Iris pigment epithelial cell (primary cell): ENCODE measurements at places on chromosomes 6 and 20.

DNA sequence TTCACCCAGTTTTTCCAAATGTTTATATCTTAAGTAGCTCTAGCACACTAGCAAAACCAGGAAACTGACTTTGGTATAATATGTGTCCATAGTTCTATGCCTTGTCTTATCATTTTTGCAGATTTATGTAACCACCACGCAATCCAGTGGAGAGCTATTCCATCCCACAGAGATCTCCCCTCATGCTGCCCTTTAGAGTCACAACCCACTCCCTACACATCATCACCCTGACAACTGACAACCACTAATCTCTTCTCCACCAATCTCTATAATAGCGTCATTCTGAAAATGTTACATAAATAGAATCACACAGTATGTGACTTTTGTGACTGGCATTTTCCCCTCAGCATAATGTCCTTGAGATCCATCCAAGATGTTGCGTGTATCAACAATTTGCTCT lies 29.1 kb downstream of the HLA-DRB5 start:
- no peak for DNase-seq

GRCh38 chr20:60581606-60582115 lies 623.4 kb downstream of the CDH26 start:
- no peak for DNase-seq

- DNase-seq = no peak
These were observed 49.2 kb upstream of the TBC1D32 start for GRCh38 chr6:121383478-121383877.

- DNase-seq = no peak
These were observed 1.3 kb downstream of the GDAP1L1 start for GRCh38 chr20:44248410-44248759.

GRCh38 chr6:170266061-170266825 lies 24.6 kb downstream of the DLL1 start:
- DNase-seq = no peak

DNA sequence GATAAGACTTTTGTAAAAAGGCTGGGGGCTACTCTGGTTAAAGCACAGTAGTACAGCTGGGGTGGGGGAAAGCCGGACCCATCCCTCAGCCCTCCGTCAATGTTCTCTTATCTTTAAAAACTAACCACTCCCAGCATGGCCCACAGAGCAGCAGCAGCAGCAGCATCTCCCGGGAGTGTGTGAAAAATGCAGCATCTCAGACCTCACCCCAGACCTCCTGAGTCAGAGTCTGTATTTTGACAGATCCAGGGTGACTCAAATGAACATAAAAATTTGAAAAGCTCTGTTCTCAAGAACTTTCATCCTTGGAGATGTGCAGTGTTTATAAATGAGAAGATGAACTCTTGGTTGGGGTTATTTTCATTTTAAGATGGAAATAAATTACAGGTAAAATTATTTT lies 277.7 kb upstream of the ECI2 start:
- peak; percentile 64 for DNase-seq

- peak; percentile 22 for DNase-seq
These were observed 9.1 kb upstream of the MAP1LC3A start for GRCh38 chr20:34549291-34549928.

DNA sequence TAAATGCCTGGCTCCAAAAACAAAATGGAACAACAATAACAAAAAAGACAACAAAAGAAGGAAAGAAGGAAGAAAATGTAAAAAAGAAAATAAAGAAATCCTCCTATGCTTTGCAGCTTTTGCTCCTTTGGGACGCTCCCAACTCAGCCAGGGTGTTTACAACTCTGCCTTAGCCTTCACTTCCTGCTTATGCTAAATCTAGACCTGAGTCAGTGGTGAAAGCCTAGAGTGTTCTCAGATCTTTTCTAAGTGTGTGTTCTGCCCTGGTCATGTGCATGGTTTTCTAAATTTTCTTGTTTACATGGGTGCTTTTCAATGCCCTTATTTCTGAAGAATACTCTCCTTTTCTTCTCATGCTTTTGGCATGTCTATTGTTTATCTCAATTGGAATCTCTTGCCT lies 19.5 kb upstream of the GRM1 start:
- no peak for DNase-seq

DNA sequence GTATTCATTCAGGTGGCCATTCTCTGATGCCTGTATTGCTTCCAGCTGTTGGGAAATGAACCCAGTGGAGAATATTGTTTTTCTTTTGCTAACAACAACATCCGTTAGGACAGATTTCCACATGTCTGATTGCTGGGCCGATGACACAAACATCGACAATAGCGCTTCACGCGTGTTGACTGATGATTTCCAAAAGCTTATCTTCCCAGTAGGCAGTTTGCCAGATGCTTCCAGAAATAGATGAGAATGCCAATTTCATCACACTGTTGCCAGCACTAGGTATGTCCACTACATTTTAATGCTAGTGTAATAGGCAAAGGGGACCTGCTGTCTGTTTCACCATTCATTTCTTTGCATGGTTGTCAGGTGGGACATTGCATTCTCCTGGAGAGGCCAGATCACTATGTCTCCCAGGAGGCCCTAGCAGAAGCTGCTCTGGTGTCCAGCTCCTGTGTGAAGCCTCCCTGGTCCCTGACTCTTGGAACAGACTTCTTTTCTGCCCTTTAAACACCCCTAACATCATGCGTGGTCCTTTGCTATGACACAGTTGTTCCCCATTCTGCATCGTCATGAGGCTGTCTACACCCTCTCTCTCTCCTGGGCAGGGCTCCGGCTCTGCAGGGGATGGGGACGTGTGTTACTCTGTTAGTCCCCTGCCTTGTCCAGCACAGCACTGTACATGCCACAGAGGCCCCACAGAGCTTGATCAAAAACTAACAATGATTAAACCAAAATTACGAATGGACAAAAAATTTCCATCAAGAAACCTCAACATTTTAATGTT lies 181.6 kb downstream of the CDH26 start:
- DNase-seq = peak; percentile 3

GRCh38 chr6:67639161-67639560 lies 995.9 kb upstream of the ADGRB3 start:
- peak; percentile 70 for DNase-seq

DNA sequence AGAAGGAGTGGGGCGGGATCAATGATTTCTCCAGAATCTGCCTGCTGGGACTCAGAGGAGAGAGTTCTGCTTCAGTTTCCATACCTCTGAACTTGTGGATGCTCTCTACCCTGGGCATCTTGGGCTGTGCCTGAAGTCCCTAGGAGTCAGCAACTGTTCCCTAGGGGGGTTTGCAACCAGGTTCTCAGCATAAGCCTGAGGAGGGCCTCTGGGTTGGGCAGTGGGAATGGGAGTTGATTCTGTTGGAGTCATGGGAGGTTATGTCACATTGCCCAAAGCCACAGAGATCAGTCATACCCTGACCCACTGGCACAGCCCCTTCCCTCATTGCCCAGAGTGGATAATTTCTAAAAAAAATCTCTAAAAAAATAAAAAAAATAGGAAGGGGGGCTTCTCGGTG lies 47.4 kb downstream of the MOCS1 start:
- no peak for DNase-seq

- DNase-seq = no peak
These were observed 228.1 kb upstream of the RAB32 start for GRCh38 chr6:146315381-146316174.

GRCh38 chr6:43916924-43917877 lies 147.2 kb downstream of the VEGFA start:
- DNase-seq = peak; percentile 78

DNA sequence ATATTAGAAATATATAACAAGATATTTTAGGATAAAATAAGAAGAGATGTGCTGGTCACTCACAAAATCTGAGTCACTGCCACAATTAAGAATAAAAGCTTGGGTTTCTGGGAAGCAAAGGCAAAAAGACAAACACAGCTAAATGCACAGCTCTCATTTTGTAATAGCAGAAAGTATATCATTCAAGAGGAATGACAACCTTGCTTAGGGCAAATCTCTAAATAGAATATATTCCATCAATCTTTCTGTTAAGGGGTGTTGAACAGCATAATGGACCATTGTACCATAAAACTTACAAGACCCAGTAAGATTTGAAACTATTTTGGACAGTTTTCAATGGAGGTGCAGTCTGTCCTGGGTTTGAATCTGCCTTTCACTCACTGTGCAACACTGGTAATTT lies 464.9 kb upstream of the SOX4 start:
- no peak for DNase-seq

- DNase-seq = no peak
These were observed 25.0 kb downstream of the NDUFAF5 start for GRCh38 chr20:13809855-13810254.

DNA sequence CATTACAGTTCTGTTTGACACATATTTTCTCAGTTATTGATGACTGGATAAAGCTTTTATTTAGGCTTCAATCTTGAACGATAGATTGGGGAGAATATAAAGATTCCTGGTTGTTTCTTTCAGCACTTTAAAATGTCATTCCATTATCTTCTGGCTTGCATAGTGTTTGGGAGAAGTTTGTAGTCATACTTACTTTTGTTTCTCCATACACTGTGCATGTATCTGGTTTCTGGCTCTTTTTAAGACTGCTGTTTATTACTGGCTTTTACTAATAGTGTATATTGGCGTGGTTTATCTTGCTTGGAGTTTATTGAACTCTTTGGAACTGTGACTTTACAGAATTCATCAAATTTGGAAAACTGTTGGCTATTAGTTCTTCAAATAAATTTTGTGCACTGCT lies 49.2 kb downstream of the RGS17 start:
- DNase-seq = no peak

- DNase-seq = no peak
These were observed 8.4 kb downstream of the SOX4 start for GRCh38 chr6:21601932-21602390.

DNA sequence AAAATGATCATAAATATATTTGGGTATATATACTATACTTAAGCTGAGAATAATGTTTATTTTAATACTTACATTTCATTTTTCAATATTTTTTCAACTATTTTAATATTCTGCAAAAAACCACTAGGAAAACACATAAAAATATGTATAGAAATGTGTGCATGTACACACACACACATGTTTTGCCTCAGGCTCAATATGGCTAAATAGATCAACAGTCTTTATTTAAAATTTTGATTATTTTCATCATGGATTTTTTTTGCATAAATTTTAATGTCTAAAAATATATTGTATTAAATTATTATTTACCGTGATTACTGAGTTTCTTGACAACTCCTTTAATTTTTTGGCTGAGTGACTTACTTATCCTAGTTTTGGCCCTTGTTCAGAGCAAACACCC lies 846.5 kb downstream of the DHX35 start:
- no peak for DNase-seq

GRCh38 chr6:31723245-31723979 lies at the start of gene MPIG6B:
Gene MPIG6B, plus strand, starts transcription at chr6:31723373. Its CDS starts 11 bp downstream, at chr6:31723384.
- no peak for DNase-seq

DNA sequence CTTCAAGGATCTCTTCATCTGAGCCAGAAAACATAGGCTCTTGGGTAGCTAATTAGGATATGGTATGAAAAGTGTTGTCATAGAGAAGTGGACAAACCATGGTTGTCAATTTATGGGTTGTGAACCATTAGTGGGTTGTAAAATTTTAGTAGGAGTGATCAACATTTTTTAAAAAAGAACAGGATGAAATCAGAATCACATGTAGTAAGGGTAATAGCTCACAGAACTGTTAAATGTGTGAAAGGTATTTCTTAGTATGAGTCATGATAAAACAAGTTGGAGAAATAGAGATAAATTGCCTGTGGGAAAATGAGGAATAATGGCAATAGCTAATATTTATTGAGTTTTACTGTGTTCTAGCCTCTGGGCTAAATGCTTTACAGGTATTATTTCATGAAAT lies 113.4 kb downstream of the MAP3K4 start:
- peak; percentile 45 for DNase-seq

DNA sequence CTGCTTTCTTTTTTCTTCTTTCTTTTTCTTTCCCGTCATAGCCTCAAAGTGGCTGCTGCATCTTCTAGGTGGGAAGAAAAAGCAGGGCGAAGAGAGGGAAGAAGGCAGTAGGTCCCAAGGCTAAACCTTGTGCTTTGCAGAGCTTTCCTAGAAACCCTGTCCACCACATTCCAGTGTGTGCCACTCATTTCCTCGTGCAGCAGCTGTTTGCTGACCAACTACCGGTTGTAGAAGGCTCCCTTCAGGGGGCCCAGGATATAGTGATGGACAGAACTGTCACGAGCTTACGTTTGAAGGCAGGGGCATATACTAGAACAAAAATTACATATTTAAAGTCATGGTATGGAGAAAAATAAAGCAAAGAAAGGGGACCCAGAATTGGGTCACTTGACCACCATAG lies 103.0 kb downstream of the SASH1 start:
- peak; percentile 78 for DNase-seq

DNA sequence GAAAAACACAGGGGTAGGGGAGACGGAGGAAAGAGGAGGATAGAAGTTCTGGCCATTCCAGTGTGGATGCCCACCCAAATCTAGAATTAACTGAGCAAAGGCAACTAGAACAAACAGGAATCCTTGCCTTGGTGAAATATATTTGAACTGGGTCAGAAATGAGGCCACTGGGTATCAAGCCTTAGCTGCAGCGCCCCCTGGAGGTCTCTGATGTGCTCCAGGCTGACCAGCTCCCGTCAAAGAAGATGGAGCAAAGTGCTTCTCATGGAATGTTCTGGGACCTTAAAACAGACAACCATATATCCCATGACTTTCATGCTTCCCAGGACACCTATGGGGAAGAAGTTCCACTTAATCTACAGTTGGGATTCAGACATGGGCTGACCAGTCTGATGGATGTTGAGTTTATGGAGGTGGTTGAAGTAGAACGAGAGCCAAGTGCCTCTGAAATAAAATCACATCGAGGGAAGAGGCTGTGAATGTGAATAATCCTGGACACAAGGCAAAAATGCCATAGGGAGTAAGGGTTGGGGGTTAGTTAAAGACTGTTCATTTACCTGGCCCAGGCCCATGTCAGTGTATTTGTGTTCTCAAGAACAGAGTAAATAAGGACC lies 50.4 kb downstream of the HLA-DPB1 start:
- DNase-seq = peak; percentile 52

- DNase-seq = peak; percentile 59
These were observed 112.2 kb downstream of the TASP1 start for GRCh38 chr20:13526551-13526950.

GRCh38 chr6:158999666-159000403 lies at the start of gene RSPH3:
Gene RSPH3, minus strand, starts transcription at chr6:159000202. Its CDS starts 652 bp downstream, at chr6:158999550.
- DNase-seq = peak; percentile 89

- DNase-seq = peak; percentile 37
These were observed 31.9 kb downstream of the HUS1B start for GRCh38 chr6:624979-625378.

DNA sequence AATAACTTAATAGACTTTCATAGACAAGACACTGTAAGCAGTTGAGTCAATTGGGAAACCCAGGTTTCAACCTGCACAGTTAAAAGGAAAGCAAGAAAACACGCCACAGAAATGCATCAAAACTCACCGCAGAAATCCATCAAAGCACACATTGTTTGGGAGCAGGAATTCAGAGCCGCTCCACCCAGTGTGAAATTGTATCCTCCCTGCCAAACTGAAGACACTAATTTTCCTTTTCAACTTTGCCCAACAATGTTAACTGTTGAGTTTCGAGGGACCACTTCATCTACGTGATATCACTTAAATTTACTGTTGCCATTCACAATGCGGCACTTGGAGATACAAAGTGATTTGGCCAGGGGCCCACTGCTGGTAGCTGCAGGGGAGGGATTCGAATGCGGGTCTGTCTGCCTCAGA lies 92.7 kb downstream of the DACT2 start:
- no peak for DNase-seq

GRCh38 chr6:147774856-147775255 lies 266.4 kb downstream of the SAMD5 start:
- DNase-seq = no peak

- DNase-seq = no peak
These were observed 91.9 kb downstream of the CCDC170 start for GRCh38 chr6:151585741-151586140.
